ENCODE measurements at places on chromosomes 12 and 14.

DNA sequence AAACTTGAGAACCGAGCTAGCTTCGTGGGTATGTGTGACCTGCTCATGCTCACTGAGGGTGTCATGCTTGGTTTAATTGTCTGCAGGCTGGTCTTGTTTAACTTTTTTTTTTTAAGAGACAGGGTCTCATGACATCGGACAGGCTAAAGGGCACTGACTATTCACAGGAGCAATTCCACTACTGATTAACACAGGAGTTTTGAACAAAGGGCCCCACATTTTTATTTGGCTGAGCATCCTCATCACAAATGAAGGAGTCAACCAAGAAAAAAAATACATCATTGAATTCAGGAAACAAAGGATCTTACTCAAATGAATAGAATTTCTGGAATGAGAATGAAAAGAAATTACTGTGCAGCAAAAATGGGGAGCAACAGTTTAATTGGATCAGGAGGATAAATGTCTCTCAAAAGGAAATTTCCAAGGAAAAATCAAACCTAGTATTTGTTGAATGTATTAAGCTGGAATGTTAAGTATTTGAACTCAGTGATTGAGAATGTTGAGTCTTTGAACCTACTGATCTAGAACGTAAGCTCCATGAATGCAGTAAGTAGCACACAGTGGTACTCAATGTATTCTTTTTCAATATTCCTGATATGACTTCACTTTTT lies 20.8 kb upstream of the PYROXD1 start:
- no peak for DNase-seq

GRCh38 chr12:96503976-96504375 lies 14.6 kb downstream of the CFAP54 start:
- no peak for DNase-seq

GRCh38 chr12:53402871-53403270 lies 20.8 kb upstream of the AMHR2 start:
- DNase-seq: no peak

DNA sequence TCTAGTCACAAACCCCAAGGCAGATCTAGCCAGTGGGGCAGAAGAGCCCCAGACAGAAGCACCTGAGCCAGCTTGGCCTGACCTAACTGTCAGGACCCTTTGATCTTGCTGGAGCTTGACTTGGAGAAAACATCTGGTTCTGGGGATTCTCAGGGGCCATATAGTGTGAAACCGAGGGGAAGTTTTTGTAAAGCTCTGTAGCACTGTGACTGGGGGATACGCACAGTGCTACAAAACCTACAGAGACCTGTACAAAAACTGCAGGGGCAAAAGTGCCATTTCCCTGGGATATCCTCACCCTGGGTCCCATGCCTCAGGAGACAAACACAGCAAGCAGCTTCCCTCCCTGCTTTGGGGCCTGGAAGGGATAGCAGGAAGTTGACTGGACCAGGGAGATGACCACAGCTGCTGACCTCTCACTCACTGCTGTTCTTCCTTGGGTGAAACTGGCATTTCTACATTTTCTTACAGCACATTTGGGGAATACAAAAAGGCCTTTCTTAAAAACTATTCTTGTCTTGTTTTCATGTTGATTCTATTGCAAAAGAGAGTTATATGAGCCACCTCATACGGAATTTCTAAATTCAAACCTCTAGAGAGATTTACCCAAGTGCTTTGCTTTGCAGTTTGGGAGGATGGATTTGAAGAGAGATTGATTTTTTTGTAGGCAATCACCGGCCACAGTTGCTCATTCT lies 140.0 kb downstream of the DAD1 start:
- DNase-seq: no peak

DNA sequence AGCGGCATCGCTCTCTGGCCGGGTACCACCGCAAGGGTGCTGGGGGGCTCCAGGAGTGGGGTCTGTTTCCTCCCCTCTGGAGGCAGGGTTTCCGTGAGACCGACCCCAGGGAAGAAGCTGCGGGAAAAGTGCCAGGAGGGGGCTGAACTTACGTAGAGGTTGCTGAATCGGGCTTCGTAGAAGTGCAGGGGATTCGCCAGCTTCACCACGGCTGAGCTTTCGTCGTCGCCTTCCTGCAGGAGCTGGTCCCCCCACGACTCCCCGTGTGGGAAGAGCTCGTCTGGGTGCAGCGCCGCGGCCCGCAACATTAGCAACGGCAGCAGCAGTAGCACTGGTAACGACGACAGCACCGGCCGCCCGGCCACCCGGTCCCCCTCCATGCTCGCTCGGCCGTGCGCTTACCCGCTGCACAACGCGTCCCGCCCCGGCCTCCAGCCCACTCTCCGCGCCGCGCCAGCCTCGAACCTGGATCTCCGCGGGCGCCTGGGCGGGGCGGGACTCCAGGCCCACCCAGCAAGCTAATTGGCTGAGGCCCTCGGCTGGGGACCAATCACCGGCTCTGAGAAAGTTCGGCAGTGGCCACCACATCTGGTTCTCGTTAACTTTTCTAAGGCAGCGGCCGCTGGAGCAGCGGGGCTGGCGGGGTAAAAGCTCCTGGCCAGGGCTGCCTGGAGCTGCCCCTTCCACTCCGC lies at the start of gene NID2:
Gene NID2 (minus strand): TSS at position 445 of the 692 bp plus-strand sequence. CDS start 65 bp downstream, at position 380.
- peak; percentile 36 for DNase-seq

- DNase-seq: no peak
These were observed 7.8 kb upstream of the CD163L1 start for GRCh38 chr12:7451756-7452155.

- no peak for DNase-seq
These were observed 129.9 kb upstream of the GRIN2B start for GRCh38 chr12:14111230-14111865.

DNA sequence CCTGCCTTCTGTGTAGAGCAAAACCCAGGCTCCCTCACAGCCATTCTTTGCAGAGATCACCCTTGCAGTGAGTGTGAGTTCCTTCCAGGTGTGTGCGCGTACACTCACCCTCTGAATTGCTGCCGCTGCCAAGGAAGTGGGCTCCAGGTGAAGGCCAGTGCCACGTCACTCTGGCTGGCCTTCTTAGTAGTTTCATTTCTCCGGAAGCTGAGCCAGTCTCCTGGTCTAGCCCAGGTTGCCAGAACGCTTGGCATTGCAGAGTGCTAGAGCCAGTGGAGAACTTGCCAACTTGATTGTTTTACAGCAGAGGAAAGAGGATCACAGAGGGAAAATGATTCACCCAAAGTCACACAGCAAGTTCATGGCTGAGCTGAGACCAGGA lies 11.0 kb downstream of the CBLN3 start:
- DNase-seq: no peak

DNA sequence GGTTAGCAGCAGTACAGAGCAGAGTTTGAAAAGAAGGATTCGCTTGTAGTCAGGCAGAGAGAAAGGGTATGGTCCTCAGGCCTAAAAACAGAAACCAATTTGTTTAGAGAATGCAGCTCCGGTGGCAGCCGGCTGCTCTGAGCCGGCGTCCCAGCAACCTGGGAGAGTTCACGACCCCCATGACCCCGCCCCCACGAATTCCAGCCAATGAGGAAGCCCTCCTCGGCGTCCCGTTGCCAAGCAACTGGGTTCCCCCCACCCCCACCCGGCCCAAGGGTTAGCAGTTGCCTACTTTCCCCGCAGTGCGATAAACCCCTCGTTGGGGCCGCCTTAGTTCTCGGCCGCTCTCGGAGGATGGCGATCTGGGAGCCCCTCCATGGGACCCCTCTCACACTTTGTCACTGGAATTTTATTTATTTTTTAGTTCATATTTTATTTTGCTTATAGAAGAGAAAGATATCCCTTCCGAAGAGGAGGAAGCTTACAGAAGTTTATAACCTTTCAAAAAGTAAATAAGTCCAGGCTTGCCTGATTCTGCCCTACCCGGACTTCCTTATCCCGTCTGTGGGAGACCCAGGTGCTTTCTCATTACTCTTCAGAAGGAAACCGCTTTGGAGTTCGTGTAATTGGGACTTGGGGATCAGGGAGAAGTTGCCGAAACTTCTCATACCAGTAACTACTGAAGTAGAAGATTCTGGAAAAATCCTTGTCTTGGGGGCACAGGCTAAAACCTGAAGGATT lies at the start of gene CCDC60:
Gene CCDC60 (plus strand): TSS at position 300 of the 741 bp plus-strand sequence. CDS start 448 bp downstream, outside the sequence.
- no peak for DNase-seq

GRCh38 chr12:51341251-51342007 lies 5.0 kb downstream of the CELA1 start:
- peak; percentile 71 for DNase-seq

DNA sequence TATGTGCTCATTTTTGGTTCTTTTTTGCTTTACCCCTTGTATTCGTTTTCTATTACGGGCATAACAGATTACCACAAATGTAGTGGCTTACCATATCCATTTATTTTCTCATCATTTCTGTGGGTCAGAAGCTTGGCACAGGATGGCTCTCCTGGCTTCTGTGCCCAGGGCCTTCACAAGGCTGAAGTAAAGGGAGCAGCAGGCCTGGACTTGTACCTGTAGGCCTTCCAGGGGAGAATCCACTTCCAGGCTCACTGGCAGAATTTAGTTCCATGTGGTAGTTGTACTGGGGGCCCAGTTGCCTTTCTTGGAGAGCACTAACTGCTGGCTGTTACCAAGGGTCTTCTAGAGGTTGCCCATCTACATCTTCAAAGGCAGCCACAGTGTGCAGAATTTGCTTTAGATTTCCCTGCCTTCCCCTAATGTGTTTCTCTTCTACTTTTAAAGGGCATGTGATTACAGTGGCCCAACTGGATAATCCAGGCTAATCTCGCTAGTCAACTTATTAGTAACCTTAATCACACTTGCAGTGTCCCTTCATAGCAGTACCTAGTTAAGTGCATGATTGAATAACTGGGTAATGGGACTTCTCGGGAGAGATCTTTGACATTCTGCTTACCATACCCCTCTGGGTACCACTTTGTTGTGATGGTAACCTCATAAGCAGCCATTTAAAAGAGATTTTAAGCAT lies 67.0 kb downstream of the CRADD start:
- DNase-seq: no peak

GRCh38 chr12:2884810-2885209 lies 5.9 kb upstream of the TULP3 start:
- DNase-seq: no peak

GRCh38 chr14:21071225-21072030 lies 1.3 kb downstream of the ARHGEF40 start:
- DNase-seq: peak; percentile 18

GRCh38 chr14:38185671-38186070 lies 22.0 kb upstream of the SSTR1 start:
- no peak for DNase-seq

DNA sequence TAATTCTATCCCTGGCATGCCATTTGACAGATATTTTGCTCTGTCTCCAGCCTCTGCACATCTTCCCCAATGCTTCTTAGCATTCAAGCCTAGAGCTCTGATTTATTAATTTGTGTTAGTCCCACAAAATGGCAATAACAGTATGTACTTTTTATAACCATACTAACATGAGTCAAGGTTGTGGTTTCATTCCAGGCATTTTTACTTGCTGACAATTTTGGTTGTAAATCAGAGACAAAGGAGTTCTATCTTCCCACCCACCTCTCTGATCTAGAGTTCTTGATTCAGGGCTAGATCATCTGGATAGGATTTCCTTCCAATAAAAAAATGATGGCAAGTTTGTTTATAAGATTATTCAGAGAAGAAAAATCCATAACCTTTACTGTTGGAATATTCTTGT lies 18.5 kb upstream of the CISTR start:
- DNase-seq: no peak

GRCh38 chr12:98224584-98225221 lies 290.7 kb upstream of the TMPO start:
- DNase-seq: no peak

Measured in effector memory CD8-positive, alpha-beta T cell (primary cell).